ENCODE measurements at places on chromosomes 16 and 17.

DNA sequence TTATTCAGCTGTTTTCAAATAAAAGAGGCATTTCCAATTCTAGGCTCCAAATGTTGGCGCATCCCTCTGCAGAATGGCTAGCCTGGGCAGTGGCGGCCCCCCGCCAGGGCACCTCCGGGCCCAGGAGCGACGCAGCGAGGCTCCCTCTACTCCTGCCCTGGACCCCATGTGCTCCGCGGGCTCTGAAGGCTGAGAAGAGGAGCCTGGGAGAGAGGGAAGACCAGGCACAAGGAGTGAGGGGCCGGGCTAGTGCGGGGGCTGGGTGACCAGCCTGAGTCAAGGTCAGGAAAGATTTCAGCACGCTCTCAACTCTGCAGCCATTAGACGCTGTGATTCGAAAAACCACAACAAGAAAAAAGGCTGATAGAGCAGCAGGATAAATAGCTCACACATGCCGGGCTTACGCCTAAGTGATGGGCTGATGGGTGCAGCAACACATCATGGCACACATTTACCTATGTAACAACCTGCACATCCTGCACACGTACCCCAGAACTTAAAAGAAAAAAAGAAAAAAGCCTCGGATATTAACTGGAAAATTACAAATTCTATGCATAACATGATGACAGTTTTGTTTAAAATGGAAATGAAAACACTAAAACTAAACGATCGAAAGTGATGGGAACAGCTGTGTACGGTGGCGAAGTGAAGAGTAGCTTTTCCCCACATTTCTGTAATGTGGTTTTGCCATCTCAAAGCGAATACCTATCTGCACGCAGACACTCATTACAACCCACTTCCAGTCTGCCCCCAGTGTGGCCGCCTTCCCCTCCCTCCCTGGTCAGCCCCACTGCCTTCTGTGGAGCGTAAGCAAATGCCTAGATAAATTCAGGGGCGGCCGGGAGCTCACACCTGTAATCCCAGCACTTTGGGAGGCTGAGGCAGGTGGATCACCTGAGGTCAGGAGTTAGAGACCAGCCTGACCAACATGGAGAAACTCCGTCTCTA lies 44.4 kb downstream of the MAP1LC3B start:
- no peak for DNase-seq

- no peak for DNase-seq
Measured at GRCh38 chr17:14436266-14436665, 135.4 kb downstream of the HS3ST3B1 start.

GRCh38 chr17:2964831-2965230 lies 98.6 kb downstream of the OR1D5 start:
- no peak for DNase-seq

- DNase-seq: no peak
Measured at GRCh38 chr17:66717641-66718058, 117.3 kb upstream of the CACNG5 start.

GRCh38 chr17:28526381-28526780 lies 20.2 kb downstream of the FOXN1 start:
- no peak for DNase-seq

GRCh38 chr16:11836650-11837244 lies 14.6 kb downstream of the RSL1D1 start:
- DNase-seq: no peak

GRCh38 chr17:4087911-4088693 lies 54.7 kb downstream of the ZZEF1 start:
- no peak for DNase-seq

- DNase-seq: no peak
Measured at GRCh38 chr16:54585094-54585997, 298.8 kb upstream of the IRX3 start.

- DNase-seq: no peak
Measured at GRCh38 chr16:69105501-69106361, at the start of gene HAS3. HAS3 (plus strand) TSS chr16:69105653; CDS start chr16:69109396, 3,743 bp downstream.

GRCh38 chr16:84029297-84030047 lies 13.1 kb downstream of the SLC38A8 start:
- DNase-seq: no peak

DNA sequence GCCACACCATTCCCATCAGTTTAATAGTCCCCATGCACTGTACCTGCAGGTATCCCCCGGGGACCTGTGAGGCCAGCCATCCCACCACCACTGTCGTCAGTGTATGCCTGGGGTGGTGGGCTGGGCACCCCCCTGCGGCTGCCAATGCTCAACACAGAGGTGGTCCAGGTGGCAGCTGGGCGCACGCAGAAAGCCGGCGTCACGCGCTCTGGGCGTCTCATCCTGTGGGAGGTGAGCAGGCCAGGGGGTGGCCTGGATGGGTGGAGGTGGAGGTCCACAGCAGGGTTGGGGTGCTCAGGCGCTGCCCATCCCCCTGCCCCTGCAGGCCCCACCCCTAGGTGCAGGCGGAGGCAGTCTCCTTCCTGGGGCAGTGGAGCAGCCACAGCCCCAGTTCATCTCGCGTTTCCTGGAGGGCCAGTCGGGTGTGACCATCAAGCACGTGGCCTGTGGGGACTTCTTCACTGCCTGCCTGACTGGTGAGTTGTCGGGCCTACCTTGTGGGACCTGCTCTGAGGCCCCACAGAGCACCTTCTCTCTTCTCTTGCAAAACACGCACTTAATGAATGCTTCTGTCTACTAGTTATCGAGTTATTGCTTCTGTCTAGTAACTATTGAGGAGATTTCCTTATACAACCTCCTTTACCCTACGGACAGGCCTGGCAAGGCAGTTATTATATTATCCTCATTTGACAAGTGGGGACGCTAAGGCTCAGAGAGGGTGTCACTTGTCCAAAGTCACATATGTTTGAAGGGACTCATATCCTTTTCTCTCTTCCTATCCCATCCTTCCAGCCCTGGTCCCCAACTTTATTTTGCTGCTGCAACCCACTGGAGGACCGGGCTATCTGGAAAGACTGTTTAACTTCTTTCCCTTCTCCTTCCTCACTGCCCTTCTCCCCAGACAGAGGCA lies 5.8 kb upstream of the TRAF4 start:
- no peak for DNase-seq

DNA sequence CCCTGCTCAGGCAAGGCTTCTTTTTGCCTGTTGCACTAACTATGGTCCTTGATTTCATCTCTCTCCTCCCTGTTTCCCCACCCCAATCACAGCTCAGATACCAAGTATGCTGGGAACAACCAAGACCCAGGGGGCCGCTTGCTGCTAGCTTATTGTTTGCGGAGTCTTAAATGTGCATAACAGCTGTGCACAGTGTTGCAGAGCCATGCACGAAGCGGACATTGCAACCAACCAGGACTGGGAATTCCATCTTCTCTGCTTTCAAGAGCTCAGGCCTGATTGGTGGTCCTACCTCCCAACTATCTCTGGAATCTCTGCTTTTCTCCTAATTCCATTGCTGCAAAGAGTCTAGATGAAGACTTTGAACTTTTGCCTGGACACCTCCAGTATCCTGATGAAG lies 281.3 kb upstream of the TNRC6C start:
- DNase-seq: no peak

GRCh38 chr17:71933306-71933705 lies 187.5 kb upstream of the SOX9 start:
- DNase-seq: no peak

DNA sequence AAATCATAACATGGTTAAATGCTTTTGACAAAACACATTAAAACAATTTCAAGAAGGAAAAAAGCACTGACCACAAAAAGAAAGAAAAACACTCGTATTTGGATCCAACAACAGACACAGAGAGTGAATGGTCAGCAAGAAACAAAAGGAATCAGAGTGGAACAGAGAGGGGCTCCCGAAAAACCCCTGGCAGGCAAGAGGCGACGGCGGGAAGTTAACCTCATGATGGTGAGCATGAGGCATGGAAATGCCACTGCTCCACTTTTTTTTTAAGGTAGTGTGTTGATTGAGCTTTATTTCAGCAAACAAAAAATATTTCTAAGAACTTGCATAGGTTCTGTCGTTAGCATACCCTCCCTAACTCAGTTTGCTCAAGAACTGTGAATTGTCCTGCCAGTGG lies 32.1 kb upstream of the ST6GALNAC1 start:
- DNase-seq: no peak

GRCh38 chr16:46916980-46917379 lies 32.8 kb downstream of the GPT2 start:
- DNase-seq: no peak

DNA sequence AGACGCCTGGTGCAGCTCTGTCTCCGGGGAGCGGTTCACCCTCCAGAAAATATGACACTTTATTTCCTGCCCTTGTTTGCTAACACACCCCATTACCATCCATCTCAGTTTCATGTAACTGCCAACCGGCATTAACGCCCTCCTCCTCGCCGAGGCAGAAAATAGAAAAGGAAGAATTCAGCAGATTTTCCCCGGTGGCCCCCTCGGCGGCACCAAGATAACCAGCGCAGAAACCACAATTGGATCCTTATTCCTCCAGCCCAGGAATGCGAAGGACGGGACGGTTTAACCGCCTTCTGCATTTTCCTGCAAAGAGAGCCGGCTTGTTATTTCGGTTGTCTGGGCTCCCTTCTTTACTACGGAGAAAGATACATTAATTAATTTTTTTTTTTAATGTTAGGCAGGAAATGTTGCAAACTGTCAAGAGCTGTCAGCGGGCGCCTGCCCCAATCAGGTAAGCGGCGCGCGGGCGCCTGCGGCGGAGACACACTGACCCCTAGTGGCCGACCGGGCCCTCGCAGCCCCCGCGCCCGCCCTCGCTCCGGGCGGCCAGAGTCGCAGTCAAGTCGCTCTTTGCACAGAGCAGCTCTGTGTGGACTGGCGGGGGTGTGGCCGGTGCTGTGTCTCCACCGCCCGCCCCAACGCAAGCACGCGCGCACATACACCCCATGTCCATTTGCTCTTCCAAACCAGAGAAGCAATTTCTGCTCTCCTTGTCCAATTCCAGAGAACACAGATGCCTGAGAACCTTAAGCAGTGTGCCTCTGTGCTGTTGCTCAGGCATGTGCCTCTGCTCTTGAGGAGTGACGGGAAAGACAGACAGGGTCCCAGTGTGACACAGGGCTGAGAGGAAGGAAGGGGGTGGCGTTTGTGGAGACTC lies 53.6 kb downstream of the C17orf67 start:
- peak; percentile 85 for DNase-seq

- DNase-seq: no peak
Measured at GRCh38 chr16:50373780-50374179, 5.0 kb upstream of the BRD7 start.

- no peak for DNase-seq
Measured at GRCh38 chr17:47993031-47993564, 22.2 kb downstream of the CDK5RAP3 start.

DNA sequence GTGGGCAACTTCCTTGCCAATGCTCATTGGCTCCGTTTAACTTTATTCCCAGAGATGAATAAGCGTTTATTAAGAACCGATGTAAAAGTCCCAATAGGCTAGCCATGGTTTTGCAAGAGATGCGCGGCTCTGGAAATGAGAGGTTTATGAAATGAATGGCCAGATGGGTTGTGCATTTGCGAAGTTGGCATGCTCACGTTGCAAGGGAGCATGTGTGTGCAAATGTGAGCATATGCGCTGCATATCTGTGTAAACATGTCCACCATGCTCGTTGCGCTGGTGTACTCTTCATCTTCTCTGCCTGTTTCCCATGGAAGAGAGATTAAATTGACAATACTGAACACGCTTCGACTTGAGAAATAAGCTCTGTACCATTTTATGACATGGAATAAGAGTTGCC lies 848.6 kb upstream of the RBFOX1 start:
- no peak for DNase-seq

DNA sequence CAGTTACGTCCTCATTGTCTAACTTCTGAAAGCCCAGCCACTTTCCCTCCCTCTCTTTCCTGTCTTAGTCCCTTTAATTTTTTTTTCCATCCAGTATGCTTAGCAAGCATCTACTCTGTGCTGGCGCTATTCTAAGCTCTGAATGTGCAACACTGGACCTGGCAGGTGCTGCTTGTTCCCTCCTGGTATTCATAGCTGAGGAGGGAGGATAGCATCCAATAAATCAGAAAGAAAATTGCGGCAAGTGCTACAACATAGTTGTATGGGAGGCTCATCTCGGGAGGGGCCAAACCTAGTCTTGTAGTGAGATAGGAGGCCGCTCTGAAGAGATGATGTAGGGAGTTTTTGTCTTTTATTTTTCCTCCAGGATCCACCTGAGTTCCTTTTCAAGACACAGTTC lies 457.3 kb upstream of the HSBP1 start:
- DNase-seq: no peak

DNA sequence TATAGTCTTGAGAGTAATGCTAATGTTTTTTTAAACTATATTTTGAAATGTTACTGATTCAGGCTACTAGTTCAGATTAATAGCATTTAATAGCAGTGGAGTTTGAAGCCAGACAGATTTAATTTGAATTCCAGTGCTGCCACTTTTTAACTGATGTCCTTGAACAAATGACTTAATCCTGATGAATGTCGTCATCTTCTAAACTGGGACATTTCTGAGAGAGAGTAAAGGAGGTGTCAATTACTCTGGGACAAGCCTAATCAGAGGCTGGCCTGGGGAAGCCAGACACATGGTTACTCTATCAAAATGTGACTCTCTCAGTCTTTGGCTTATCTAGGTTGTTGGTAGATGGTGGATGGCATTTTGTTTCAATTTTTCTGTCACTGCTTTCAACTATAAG lies 246.7 kb downstream of the HS3ST3A1 start:
- DNase-seq: no peak

- no peak for DNase-seq
Measured at GRCh38 chr17:35546487-35546886, 9.0 kb upstream of the SLFN12L start.

- DNase-seq: no peak
Measured at GRCh38 chr16:87641721-87642120, 39.4 kb downstream of the JPH3 start.

GRCh38 chr16:59591480-59591879 lies 857.4 kb upstream of the GOT2 start:
- no peak for DNase-seq

- DNase-seq: no peak
Measured at GRCh38 chr16:27267037-27267677, 1.4 kb downstream of the NSMCE1 start.

All from CD4-positive, alpha-beta T cell treated with Interleukin-15 for 4 hours (primary cell).